ENCODE measurements at places on chromosomes 7 and 10.

DNA sequence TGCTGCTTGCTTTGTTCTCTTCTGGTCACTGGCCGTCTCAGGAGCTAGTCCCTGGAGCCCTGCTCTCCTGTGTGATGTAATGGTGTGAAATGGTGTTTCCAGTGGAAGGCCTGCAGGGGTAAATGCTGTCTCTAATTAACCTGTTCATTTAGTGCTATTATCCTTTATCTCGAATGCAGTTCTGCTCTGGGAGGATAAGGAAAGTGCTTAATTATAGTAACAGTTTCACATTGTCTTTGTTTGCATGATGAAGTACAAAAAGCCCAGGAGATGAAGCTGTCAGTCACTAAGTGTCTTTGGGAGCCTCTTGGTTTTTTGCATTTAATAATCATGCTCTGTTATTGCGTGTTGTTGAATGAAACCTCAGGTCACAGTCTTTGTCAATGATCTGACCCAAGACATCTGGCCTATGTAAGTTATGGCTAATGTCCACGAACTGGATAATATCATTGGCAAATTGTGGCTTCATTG lies 755.3 kb upstream of the GALNT17 start:
- DNase-seq, result no peak

DNA sequence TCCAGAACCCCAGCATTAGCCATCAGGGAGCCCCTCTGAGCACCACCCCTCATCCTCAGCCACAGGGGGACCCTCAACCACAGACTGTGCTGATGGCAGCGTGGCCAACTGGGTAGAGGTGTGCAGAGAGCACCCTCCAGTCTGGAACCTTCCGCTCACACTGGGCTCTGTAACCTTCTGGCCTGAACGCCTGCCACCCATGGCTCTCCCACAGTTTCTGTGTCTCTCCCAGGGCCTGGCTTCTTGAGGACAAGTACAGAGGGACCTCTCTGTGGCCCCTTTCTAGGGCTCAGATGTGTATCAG lies 503.0 kb upstream of the MGMT start:
- DNase-seq, result no peak

DNA sequence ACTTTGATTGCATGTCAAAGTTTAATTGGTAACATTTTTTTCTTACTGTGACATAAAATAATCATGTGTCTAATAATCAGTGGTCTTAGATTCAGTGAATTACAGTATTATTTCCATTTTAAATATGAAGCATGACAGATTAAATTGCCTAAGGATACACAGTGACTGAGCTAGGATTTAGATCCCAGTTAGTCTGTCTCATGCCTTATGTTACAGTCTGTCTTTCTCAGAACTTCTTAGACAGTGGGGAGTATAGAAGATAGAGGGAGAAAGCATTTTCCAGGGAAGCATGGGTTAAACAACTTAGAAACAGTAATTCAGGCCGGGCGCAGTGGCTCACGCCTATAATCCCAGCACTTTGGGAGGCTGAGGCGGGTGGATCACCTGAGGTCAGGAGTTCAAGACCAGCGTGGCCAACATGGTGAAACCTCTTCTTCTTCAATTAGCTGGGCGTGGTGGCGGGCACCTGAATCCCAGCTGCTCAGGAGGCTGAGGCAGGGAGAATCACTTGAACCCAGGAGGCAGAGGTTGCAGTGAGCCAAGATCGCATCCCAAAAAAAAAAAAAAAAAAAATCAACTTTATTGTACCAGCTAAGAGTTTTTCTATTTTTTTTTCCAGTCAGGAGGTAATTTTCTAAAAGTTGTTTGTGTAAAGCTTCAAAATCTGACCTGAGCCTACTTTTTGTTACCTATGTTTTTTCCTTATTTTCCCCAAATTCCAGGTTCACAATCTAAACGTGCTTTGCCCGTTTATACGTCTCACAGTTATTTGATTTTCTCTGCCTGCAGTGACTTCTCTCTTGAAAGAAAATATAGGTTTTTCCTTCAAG lies 3.3 kb downstream of the CASD1 start:
- no peak for DNase-seq

- DNase-seq, result no peak
These were observed 20.5 kb downstream of the CLEC2L start for GRCh38 chr7:139543801-139544603.
